GM12864 (cell line): ENCODE measurements at places on chromosomes 2 and 18.
A peak's percentile ranks its signal among the peaks of the same experiment; 100 is the strongest.

GRCh38 chr2:167151894-167152293, 263.6 kb downstream of the XIRP2 start:
- no peak for DNase-seq

DNA sequence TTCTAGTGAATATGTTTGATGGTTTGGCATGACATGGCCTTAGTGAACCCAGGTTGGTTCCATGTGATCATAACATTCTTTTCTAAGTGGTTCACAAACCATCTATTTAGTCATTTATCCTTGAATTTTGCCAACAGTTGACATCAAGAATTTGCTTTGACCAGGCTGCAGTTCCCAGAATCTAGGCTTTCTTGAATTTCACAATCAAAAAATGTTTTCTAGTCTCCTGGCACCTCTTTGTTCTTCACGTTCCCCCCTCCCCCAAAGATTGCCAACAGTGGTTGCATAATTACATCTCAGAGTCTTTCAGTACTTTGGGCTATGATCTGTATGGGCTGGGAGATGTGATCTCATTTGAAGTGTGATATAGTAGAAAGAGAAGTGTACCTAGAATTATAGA, 124.0 kb downstream of the GATA6 start:
- no peak for DNase-seq

DNA sequence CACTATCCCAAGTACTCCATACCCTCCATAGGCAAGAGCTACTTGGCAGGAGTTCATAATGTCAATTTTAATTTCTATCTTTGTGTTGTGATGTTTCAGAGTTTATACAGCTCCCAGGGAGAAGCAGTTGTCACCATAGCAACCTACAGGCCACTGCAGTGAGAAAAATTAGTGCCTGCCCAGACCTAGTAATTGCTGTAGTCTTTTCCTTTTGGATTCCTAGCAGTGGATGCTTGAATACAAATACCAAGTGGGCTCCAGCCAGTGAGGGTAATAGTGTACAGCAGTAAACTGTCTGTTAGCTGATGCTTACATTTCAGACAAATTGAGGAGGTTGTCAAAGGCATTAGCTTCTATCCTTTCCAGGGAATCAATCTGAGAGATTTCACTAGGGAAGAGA, 26.7 kb downstream of the LHCGR start:
- DNase-seq, result no peak

GRCh38 chr2:118838741-118839455, 8.6 kb downstream of the EN1 start:
- no peak for DNase-seq

DNA sequence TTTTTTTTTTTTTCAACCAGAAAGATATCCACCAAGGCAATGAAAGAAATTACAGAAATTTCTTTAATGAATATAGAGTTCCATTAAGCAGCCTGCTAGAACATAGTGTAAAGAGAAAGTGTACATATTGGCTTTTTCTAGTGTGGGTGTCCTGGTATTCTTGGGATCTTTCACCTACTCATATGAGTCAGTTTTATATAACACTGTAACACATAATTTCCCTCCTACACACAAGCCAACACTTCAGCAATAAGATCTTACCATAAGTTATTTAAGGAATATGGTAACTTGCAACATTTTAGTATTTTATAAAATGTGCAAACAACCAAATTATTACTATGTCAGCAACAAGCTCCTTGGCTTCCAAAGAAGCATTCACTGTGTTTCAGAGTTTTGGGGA, 59.9 kb downstream of the ZRANB3 start:
- DNase-seq, result no peak

DNA sequence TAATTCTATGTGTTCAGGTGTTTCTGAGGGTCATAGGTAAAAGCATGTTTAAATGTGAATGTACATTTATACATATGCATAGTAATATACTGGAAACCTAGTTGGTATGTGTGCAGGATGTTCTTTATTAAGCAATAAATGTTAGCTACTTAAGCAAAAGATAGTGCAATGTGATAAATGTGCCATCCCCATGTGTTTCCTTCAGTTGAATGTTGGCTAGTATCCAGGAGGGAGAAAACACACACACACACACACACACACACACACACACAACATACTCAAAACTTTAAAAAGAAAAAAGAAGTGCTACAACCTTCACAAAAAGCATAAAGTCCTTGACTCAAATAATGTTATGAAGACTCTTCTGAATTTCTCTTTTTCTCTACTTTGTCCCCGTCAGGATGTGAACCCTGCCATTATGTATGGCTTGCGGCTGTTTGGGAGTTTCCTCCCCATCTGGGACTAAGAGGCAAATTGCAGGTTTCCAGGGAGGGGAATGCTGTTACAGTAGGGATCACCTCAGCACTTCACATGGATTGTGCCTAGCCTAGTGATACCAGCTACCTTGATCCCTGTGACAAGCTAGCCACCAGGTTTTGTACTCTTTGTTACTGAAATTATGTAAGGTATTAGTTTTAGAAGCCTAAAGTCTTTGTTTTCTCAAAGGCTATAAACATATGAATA, 82.6 kb downstream of the IKZF2 start:
- no peak for DNase-seq

DNA sequence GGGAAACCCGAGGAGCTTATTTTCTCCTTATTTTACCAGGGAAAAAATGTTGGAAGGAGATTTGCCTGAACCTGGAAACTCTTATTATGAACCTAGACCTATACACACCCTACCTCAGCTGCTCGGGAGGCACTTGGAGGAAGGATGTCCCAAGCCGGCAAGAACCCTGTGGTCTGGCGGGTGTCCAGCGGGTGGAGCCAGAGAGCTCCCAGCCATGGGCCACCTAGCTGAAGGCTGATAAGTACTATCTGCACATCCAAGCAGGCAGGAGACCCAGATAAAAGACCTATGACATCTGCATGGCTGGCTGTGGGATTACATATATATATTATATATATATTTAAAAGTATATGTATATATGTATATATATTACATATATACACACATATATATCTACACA, 1.1 kb upstream of the SLC14A1 start:
- DNase-seq, result peak; percentile 13

- DNase-seq, result no peak
These were observed 83.5 kb downstream of the NCKAP5 start for GRCh38 chr2:133484784-133485183.

GRCh38 chr18:75730249-75730648, 302.7 kb upstream of the SMIM21 start:
- no peak for DNase-seq

DNA sequence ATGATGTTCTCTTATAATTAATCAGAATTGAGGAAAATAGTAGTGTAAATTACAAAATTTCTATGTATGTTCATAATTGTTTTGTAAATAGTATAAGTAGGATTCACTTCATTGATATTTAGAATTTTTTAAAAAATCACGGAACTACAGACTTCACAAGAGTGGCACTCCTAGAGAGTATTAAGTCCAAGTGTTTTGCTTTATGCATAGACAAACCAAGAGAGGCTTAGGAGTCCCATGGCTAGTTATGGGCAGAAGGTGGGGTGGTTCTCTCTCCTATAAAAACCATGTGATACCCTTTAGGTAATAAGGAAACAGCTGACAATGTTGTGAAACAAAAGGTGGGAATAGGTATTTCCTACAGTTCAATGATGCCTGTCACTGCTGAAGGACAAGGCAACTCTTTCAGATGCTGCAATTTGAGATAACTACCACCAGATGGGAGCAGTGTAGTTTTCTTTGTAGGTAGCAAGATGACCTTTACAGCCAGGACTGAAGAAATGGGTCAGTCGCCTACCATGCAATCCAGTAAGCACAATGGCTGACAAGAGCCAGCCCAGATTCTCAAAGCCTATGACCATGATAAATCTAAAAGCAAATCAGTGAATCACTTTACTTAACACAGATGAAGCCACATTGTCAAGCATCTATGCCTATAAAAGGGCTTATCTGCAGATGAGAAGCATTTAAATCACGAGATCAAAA, 83.9 kb downstream of the AAK1 start:
- peak; percentile 37 for DNase-seq

DNA sequence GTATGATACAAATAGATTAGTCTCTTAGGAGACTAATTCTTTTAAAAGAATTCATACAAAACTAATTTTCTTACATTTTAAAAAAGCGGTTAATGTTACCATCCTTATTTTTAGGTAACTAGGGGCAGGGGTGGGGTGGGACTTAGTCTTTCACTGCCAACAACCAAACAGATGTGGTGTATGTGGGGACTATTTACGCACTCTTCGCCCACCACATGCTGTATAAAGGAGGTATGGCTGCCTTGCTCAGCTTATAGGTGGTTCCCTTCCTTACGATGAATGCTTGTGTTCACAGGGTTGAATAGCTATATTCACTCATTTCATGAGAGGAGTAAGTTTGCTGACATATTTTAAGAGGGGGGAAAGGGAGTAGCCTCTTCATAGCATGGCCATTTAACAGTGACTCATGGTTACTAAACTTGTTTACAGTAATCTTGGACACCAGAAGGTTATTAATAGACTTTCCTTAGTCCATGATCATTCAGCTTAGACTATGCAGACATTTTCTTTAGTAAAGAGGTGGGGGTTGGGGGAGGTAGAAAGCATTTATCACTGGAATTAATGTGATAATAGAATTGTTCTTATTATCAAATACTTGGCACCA, 61.8 kb downstream of the CAB39 start:
- no peak for DNase-seq

DNA sequence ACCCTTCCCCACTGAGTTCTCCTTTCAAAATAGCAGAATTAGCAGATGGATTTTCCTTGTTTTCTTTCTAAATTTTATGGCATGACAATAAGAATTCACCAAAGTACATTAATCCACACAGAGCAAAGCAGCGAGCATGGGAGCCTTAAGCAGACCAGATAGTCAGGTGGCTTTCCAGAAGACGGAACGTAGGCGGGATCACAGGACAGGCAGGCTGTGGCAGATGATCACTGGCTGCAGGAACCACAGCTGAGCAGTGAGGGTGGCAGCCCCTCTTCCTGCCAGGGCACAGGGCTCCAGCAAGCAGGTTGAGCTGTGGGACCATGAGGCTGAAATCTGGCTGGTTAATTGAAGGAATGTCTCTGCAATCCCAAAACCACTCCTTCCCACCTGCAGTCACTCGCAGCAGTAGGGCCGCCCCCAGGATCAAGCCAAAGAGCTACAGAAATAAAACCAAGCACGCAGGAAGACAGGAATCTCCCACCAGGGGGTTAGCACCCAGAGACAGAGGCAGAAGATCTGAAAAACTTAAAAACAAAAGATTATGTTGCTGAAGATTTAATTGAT, 259.9 kb downstream of the EIPR1 start:
- DNase-seq, result no peak

DNA sequence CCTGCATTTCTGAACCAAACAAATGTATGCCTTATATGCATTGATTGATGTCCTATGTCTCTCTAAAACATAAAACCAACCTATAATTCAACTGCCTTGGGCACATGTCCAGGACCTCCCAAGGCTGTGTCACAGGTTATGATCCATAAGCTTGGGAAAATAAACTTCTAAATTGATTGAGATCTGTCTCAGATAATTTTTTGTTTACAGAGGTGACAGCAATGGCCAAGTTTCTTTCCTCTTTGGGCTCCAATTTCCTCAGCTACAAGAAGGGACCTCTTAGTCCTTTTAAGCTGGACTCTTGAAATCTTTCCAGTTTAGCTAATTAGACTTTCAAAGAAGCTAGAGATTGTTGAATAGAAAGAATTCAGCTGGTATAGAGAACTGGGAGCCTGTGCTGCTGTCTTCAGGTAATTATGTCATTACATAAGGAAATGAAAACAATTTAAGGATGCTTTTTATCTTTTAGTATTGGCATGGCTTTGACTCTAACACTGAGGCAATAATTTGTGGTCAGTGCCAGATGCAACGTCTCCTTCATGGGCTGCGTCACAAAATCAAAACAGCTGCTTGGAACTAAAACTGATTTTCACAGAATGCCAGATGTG, 412.1 kb upstream of the TRIB2 start:
- no peak for DNase-seq

DNA sequence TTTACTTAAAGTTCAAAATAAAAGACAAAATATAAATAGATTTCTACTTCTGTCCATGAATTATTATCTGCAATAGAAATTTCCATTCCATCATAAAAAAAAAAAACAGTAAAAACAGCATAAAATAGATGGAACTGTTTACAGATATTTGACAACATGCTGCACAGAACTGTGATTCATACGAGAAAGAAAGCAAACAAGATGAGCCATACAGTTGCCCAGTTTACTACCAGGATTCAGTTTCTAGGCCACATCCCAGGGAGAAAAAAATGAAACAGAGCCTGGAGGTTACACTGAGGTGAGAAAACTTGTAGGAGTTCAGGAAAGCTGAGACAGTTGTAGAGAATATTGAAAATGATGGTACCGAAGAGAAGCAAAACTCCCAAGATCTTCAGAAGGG, 1426.9 kb upstream of the ACVR2A start:
- no peak for DNase-seq

- DNase-seq, result no peak
These were observed 77.6 kb downstream of the EDAR start for GRCh38 chr2:108911401-108911800.

GRCh38 chr2:219624565-219624964, 2.9 kb upstream of the SLC4A3 start:
- no peak for DNase-seq
